ENCODE measurements at places on chromosomes 1 and 21.

- DNase-seq, result no peak
Measured at GRCh38 chr1:204673909-204674649, 11.5 kb downstream of the LRRN2 start.

DNA sequence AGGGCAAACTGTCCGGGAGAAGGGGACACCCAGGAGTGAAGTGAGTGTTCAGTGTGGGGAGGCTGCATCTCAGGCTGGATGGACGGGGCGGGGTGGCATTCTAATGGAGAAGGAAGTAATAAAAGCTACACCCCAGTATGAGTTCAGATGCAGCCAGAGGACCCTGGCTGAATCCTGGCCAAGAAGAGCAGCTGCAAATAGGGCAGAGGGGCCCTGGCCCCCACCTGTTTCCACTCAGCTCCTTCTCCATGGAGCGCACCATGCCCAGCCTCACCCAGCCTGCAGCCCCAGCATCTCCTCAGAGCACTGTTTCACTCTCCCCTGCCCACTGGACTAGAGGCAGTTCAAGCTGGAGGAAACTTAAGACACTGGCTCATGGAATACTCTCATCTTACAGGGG is 46.4 kb downstream of the KCND3 start:
- DNase-seq, result no peak

- DNase-seq, result no peak
Measured at GRCh38 chr1:108012553-108012952, 47.6 kb upstream of the VAV3 start.

DNA sequence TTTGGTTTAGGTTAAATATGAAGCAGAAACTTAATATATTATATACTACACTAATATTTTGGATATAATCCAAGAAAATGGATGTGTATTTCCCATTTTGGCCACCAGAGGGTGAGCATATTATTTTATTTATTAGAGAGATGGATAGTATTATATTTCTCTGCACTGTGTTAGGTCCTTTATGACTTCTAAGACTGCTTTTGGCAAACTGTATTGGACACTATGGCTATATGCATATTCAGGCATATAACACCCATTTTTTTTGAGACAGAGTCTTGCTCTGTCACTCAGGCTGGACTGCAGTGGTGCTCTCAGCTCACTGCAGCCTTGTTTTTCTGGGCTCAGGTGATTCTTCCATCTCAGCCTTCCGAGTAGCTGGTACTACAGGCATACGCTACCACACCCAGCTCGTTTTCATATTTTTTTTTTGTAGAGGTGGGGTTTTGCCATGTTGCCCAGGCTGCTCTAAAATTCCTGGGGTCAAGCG is 17.8 kb upstream of the PGM1 start:
- DNase-seq, result no peak

GRCh38 chr1:242847390-242847993 is 323.0 kb upstream of the PLD5 start:
- DNase-seq, result no peak

DNA sequence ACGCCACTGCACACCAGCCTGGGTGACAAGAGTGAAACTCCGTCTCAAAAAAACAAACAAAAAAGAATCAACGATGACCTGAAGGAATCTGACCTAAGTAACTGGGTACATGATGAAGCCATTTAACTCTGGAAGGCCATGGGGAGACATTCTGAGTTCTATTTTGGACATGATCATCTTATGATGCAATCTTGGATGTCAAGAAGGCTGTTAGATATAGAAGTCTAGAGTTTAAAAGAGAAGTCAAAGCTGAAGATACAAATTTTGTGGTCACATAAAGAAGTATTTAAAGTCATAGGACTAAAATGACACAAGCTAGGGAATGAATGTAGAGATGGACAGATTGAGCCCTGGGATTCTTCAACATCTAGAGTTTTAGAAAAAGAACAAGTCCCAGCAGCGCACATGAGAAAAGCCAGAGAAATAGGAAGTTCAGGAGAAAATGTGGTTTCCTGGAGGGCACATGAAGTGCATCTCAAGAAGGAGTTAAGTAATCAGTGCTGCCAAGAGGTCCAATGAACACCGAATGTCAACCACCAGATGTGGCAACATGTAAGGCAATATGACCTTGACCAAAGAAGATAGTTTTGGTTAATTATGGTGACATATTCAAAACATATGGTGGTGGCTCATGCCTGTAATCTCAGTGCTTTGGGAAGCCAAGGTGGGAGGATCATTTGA is 26.8 kb downstream of the ELK4 start:
- DNase-seq, result no peak

DNA sequence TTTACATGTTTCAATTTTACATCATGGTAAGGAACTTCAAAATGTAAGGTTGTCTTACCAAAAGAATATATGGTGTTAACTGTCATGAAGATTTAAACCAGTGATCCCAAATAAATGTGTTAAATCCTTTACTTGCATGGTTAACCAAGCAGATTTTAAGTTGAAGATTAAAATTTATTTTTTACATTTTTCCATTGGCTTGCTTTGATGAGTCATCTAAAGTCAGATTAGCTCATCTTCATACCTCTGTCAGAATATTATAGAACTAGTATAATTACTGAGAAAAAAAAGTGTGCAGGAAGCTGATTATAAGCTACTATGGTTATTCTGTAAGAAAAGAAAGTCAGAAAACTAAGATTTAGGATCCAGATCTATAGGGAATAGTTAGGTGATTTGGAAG is 95.3 kb upstream of the DPH5 start:
- DNase-seq, result no peak

DNA sequence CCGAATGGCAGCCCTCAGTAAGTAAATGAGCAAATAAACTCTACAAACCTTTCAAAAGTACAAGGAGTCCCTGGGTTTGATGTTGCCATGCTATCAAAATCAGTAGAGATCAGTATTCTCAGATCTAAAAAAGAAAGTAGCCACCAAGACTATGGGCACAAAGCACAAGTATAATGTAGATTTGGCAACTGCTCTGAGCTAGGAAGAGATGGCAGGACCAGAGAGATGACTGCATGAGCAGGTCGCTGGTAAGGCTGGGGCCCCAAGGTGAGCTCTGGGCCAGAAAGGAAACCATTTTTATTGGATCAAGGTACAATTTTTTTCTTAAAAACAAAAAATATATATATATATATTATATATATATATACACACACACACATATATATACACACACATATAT is 3.1 kb upstream of the ADORA3 start:
- DNase-seq, result no peak

- DNase-seq, result no peak
Measured at GRCh38 chr1:162359523-162360236, 17.0 kb downstream of the SPATA46 start.

- no peak for DNase-seq
Measured at GRCh38 chr21:36422279-36423098, 37.3 kb downstream of the CHAF1B start.
